ENCODE measurements at places on chromosomes 3 and 15. TPM values are rescaled to one million over a fixed set of nuclear protein-coding genes. Genes with fewer than 3 reads are reported as not detected.

Gene FSIP1
- 1.1 TPM for polyA plus RNA-seq

- DNase-seq = no peak
These were observed 36.5 kb downstream of the ANAPC13 start for GRCh38 chr3:134449277-134449676.

Gene C3orf22
- polyA plus RNA-seq = not detected

Gene ZNF620
- polyA plus RNA-seq = 2.8 TPM

GRCh38 chr3:171228240-171228639 lies 201.7 kb upstream of the SLC2A2 start:
- no peak for DNase-seq

DNA sequence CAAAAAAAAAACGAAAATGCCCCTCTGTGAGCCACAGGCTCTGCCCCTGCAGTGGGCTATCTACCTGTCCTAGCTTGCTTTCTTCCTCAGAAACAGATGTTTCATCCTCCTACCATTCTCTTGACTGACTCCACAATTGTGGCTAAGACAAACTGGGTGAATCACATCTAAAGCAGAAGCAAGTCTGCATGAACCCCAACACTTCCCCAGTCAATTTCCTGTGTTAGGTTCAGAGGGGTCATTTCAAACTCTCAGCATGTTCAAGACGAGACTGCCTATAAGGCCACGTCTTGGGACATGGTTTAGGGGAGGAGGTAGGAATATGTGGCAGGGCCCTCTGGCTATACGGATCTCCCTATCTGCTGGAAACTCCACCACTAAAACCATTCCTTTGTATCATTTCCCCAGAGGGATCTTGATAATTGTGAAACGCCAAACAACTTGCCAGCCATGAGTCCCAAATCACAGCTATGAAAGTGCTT lies 28.6 kb upstream of the ANKDD1A start:
- DNase-seq = no peak

DNA sequence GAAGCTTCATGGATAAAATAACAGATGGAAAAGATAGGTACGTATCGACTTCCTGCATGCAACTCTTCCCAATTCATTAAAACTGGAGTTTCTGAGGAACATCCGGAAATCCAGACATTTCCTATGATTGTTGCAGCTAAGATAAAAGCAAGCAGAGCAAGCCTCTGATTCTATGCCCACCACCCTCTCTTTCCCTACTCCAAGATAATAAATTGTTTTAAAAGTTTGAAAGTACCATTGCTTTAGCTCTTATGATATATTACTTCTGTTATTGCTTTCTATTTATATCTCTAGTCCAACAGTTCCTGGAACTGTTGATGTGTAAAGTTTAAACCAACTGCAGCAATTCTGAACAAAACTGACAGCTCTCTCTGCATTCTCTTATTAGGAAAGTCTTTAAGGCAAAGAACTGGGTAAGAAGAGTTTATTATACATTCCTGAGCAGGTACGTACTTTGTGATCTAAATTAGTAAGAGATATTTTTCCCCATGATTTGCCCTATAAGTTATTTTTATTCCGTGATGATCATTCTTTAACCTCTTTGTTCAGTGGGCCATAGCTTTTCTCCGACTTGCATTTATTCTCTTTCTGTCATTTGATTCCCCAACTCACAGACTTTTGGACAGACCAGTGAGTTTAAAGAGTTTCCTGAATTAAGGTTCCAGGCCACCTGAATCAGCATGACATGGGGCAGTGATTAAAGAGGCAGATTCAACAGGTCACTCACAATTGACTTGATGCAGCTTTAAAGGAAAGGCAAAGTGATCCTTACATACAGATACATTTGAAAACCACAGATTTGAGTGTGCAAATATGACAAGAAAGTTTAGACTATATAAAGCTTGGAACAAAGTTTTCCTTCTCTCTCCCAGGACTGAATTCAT lies 94.2 kb upstream of the THRB start:
- DNase-seq = peak; percentile 62

GRCh38 chr15:63597821-63598220 lies 634 bp downstream of the FBXL22 start:
- peak; percentile 27 for DNase-seq

Gene LSAMP
- 12.1 TPM for polyA plus RNA-seq

DNA sequence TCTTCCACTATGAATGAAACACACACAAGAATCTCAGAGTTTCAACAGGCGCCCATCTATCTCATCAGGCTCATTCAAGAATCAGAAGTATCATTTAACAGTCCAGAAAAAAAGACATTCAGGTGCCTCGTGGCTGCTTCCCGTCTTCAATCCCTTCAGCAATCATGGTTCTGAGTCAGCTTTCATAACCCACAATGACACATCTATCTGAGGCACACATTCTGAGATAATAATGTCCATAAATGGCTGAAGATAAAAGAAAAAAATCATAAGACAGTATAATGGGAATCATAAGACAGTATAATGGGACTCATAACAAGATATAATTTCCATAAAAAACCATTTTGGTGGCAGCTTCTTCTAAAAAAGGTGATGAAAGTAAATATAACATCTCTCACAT lies 52.4 kb downstream of the TNIK start:
- peak; percentile 62 for DNase-seq

Gene PTH1R
- polyA plus RNA-seq = 11.8 TPM

GRCh38 chr3:174336784-174337183 lies 522.4 kb upstream of the NAALADL2 start:
- no peak for DNase-seq

DNA sequence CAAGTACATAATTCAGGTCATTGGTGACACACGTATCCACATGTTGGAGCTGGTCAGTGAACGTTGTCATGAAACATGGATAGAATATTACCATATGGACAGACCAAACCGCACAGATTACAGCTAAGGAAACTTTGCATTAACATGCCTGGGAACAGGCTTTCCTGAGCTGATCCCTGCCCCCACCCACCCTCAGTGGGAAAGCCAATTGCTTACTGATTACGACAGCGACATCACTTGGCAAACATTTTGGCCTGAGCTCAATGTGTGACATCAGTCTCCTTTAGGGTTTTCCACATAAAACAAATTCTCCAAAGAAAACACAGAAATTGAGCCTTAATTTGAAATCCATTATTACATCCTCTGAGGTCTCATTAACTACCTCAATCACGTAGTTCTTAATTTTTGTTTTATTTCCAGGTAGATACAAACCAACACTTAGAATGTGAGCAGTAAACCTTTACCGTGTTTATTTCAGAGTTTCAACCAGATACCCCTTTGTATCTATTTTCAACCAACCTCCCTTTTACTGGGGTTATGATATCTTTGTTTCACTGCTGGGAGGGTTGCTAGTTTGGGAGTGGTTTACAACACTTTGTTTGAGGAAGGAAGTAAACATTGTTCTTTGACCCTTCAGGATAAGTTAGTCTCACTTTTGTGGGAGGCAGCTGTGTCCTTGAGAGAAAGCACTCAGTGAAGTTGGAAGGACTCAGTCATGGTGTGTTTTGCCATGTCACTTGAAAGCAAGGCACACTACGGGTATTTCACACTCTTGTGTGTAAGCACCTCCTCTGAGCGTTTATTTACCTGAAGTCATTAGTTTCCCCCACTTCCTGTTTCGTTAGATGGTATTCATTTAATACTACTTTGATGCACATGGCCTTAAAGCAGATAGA lies 103.1 kb downstream of the CMSS1 start:
- DNase-seq = peak; percentile 52

- DNase-seq = no peak
These were observed 18.4 kb upstream of the EMC3 start for GRCh38 chr3:10004960-10005564.

GRCh38 chr3:193914602-193915001 lies 221.3 kb upstream of the HES1 start:
- no peak for DNase-seq

GRCh38 chr3:28835751-28836150 lies 445.1 kb upstream of the RBMS3 start:
- peak; percentile 10 for DNase-seq

Gene AQP9
- polyA plus RNA-seq = not detected

Gene MME
- 29.5 TPM for polyA plus RNA-seq

- peak; percentile 59 for DNase-seq
These were observed 783.0 kb upstream of the ARPP21 start for GRCh38 chr3:34856081-34856947.

GRCh38 chr3:27085829-27086730 lies 283.1 kb downstream of the NEK10 start:
- DNase-seq = peak; percentile 77

DNA sequence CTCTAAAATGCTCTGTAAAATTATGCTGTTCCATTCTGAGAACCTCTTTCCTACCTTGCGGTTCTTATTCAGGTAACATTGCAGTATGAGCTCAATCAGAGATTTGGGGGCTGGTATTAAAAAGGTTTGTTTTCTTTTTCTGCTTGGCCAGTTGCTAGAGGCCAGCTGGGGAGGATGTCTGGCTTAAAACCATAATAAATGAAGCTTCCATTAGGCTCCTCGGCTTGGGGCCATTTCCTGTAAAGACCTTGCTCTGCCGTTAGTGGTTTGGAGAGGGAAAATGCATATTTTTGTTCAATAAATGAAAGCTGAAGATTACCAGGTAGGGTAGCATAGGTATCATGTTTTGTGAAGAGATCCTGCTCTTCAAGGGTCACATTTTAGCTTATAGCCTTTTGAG lies 55.2 kb downstream of the MCTP2 start:
- DNase-seq = no peak

GRCh38 chr15:89501646-89502045 lies 5.3 kb upstream of the RHCG start:
- no peak for DNase-seq

Gene TLNRD1
- 10.1 TPM for polyA plus RNA-seq

Gene SLC24A5
- polyA plus RNA-seq = not detected

Gene AGBL1
- 17.6 TPM for polyA plus RNA-seq

- no peak for DNase-seq
These were observed 43.2 kb downstream of the ARHGEF3 start for GRCh38 chr3:56758539-56758981.

GRCh38 chr3:51384055-51384725 lies 901 bp upstream of the MANF start:
- DNase-seq = no peak

- DNase-seq = peak; percentile 71
These were observed 6.5 kb downstream of the SQOR start for GRCh38 chr15:45641374-45641781.

DNA sequence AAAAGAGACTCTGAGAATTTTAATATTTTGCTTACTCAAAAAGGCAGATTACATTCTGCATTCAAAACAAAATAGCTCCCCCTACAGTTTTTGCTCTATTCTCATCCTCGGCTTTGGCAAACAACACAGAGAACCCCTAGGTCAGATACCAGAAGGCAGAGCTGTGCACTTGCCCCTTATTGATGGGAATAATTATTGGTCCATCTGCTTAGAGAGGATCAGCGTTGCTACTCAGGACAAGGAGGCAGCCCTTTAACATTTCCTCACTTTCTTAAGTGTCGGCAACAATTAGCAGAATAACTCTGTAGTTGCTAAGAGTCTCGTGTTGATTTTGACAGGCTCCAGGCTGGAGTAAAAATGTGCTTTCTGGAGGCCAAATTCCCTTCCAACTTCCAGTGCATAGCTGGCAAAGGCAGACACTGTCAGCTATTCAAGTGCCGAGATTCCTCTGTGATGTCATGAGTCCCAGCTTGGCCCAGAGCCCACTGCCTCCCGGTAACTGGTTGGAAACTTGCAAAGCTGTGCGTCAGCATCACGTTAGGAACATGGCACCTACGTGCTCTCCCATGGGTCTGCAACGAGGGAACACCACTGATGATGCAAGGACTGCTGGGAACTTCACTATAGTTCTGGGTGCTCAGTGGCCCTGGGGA lies 482.7 kb upstream of the ADAMTS9 start:
- DNase-seq = peak; percentile 91

DNA sequence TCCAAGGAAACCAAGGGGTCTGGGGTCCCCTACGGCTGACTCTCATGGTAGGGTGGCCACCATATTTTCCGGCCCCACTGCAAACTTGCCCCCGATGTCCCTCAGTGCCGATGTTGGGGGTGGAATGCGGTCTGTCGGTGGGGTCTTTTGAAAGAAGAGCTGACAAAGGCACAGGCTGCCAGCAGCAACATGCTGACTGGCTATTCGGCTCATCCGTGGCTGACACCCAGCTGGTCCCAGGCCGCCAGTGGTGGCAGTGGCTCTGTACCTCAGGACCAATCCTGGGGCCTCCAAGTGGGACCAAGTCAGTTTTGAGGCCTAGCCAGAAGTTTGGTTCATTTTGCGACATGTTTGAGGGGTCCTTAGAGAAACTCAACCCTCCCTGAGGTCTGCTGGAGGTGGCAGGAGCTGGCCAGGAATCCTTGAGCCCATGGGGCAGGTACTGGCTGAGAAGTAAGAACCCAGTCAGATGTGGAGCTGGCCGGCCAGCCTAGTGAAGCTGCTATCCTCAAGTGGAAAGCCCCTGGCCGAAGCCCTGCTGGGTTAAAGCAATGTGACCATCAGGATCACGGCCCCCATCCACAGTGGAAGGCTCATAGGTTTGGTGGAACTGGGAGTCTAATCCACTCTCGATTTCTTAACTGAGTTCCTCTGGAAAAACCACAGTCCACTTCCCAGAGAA lies 17.8 kb downstream of the BMF start:
- DNase-seq = no peak

Gene RSL24D1
- 91.7 TPM for polyA plus RNA-seq

GRCh38 chr15:69413822-69414700 lies at the start of gene KIF23:
TSS of gene KIF23 (plus strand) at chr15:69414349. CDS start at chr15:69414466, 117 bp downstream.
- DNase-seq = peak; percentile 97

- DNase-seq = no peak
These were observed 153.2 kb downstream of the UNC13C start for GRCh38 chr15:54131410-54131809.

Gene SEMA3G
- polyA plus RNA-seq = 15.6 TPM

Gene GPR87
- not detected for polyA plus RNA-seq

DNA sequence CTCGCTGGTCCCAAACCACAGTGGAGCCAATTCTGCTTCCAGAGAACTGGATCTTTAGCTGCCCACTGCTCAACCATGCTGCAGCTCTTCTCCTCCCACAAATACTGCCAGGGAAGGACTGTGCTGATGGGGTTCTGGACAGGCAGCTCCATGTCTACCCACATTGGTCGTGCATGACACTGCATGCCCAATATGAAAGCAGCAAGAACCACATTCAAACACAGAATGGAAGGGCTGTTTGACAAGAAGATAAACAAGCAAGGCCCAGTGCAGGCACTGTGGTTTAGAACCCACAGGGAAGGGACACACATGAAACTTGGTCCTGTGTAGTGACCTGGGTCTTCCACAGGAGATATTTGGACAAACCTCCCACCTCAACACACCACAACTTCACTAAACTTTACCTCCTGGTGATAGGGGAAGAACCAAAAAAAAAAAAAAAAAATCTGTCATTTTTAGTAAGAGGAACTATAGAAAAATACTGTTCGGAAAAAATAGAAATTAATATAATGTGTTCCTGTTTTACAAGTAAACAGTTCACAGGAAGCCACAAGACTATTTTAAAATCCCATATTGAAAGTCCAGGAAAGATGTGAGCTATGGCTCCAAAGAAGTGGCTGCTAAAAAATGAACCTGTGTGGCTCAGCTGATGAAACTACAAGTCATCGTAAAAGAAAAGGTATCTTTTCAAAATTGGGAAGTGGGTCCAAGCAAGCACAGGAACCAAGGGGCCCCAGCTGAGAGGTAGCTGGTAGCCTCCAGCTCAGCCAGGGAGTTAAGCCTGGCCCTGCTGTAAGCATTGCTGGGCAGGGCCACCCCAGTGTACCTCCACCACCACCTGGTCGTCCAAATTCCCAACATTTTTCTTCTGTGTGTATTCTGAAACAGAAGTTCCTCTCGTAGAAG lies 77.7 kb upstream of the ACAN start:
- DNase-seq = no peak

Gene CAPN3
- 315 TPM for polyA plus RNA-seq

- peak; percentile 12 for DNase-seq
These were observed 90.1 kb downstream of the NEK10 start for GRCh38 chr3:27279123-27279522.

Gene C15orf62
- 1.8 TPM for polyA plus RNA-seq

Gene ISLR
- 177 TPM for polyA plus RNA-seq
